ENCODE measurements at places on chromosomes 4 and X.

DNA sequence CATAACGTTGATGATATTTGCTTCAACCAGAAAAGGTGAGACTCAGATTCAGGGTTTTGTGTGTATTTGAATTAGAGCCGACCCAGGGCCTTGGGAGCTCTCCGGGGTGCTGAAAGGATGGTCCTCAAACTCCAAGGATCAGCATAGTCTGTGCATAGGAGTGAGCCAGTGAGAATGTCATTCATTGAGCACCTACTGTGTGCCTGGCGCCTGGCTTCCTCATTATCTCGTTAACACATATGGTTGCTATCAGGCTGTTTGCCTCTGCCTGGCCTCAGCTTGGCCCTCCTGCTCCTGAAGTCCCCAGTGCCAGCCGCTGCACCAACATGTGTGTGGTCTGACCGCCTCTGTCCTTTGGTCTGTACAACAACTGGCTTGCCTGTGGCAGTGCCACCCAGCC lies 25.1 kb upstream of the JAKMIP1 start:
- DNase-seq: no peak

DNA sequence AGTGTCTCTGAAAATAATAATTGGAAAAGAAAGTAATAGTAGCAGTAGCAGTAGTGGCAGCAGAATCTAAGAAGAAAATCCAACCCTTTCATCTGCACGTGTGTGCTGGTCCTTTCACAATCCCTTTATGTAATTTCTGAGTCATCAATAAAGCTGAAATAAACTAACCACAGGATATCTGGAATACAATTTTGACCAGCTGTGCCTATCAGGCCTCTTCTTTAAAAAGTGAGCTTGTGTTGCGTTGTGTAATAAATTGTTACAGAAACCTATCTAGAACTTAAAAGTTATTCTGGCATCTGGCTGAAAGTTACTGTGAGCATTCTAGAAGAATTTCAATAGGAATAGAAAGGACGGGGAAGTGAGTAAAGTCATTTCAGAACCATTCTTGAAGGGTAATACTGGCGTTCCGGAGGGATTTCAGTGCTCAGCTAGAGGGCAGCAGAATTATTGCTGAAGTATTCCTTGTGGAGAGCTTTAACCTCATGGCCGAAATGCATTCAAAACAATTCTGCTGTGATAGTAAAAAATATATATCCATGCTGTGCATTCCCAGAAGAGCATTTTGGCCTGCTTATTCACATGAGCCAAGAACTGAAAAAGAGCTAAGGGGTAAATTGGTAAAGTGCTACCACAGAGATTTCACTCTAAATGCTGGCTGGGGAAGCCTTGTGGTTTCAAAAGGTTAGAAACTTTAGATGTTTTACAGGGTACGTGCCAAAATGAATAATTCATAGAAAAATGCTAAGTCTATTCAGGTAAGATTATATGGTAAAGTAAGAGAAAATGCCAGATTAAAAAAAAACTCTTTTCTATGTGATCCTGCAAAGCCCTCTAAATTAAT lies 260.6 kb downstream of the NKX6-1 start:
- no peak for DNase-seq

GRCh38 chr4:39710098-39710896 lies 12.4 kb downstream of the UBE2K start:
- DNase-seq: no peak

DNA sequence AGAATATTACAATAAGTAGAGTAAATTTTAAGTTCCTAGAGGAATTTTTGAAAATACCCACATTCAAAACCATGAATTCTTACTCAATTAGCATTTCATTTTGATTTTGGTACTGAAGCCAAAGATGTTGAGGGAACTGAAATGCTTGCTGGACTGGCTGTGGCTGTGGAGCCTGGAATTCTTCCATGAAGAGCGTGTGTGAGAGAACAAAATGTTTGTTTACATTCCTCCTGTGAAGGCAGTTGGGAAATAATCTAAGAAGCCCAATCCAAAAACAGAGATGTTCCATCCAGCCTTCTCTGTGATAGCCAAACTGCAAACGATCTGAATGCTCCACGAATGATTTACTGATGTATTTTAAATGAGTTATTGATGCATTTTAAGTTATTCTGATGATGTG lies 3.8 kb upstream of the ADH1B start:
- no peak for DNase-seq

DNA sequence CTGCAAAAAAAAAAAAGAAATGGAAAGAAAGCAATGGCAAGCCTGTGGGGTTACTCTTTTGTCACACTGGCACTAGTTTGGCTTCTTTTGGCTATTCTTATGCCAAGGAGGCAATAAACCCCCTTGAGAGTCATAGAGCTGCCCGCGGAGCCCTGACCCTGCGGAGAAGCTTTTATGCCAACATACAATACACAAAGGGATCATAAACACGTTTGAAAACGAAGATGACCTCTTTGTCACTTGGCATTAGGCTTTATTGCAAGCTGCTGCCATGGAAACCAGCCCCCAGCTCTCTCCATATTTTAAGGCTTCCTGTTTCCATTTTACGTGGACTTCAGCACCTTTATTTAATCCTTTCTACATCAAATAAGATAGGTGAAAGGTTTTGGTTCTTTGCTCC lies 7.6 kb downstream of the NEUROG2 start:
- no peak for DNase-seq

DNA sequence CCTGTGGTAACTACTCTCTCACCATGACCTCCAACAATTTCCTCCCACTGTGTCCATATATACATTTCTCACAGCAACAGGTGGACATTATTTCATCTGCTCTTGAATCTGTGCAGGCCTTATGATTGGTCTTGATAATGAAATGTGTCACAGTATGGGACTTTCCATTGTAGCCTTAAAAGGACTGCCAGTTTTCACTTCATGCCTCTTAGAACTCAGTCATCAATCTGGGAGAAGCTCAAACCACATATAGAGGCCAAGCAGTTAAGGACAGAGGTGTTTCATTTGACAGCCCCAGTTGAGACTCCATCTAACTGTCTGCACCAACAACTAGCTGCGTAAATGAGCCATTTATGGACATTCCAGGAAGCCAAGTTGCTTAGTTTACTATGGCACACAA lies 1534.8 kb downstream of the ARAP2 start:
- DNase-seq: no peak

GRCh38 chr4:3461515-3462291 lies 1.4 kb upstream of the DOK7 start:
- no peak for DNase-seq

- no peak for DNase-seq
These were observed 9.1 kb upstream of the FGFR3 start for GRCh38 chr4:1783970-1784369.

GRCh38 chr4:121555315-121556107 lies 141.3 kb downstream of the ANXA5 start:
- DNase-seq: no peak

- DNase-seq: no peak
These were observed 18.5 kb downstream of the AMELX start for GRCh38 chrX:11311706-11312105.

- DNase-seq: no peak
These were observed 35.8 kb downstream of the ERVMER34-1 start for GRCh38 chr4:52715255-52715897.

- no peak for DNase-seq
These were observed 420 bp downstream of the CC2D2A start for GRCh38 chr4:15470128-15470475.

DNA sequence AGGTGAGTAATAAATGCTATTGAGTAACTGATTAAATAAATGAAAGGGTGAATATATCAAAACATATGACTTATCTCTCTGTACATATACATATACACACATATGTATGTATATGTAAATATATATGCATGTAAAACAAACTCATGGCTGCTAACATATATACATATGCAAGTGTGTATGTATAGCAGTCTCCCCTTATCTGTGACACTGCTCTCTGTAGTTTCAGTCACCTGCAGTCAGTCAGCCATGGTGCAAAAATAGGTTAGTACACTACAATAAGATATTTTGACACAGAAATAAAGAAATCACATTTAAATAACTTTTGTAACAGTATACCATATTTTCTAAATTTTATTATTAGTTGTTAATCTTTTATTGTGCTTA lies 467.4 kb downstream of the EPHA5 start:
- no peak for DNase-seq

DNA sequence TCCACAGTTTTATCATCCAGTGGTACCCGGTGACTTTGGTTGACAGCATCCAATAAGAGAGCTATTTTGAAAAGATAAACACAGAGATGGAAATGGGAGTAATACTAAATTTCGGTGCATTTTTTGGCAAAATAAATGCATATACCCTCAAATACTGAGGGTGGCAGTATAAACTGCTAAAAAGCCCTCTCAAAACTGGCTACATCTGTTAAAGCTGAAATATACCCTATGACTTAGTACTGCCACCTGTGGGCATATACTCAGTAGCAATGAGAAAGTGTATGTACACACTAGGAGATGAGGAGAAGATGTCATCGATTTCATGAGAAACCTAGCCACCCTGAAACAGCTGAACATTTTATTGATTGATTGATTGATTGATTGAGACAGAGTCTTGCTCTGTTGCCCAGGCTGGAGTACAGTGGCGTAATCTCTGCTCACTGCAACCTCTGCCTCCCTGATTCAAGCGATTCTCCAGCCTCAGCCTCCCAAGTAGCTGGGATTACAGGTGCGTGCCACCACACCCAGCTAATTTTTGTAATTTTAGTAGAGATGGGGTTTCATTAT lies 12.2 kb upstream of the TMEM128 start:
- DNase-seq: no peak

GRCh38 chr4:85474818-85475630 lies at the start of gene ARHGAP24:
ARHGAP24 (plus strand) TSS chr4:85475150.
- peak; percentile 33 for DNase-seq

DNA sequence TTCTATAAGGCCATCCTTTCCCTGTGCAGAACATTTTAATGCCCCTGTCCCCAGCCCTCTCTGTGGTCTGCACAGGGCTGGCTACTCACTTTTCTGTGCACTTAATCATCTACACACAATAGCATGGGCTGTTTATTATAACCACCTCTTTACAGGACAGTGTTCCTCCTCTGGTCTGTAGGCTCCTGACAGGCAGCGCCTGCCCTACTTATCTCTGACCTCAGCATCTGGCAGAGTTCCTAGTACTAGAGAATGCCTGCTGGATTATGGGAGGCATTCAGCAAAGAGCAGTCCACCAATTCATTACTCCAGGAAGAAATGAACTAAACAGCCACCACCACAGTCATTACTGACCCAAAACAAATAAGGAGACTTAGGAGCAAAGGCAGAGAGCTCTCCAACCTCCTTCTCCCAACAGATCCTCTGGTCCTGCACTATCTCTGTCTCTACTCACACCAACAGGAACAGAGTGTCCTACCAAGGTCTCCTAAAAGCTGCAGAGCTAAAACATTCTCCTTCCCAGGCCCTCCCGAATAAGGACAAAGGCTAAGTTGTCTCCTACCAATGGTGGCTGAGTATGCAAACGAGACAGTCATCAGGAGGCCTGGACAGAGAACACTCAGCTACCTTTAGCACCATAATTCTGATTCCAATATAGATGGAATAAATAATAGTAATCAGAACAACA lies 279.2 kb downstream of the QDPR start:
- no peak for DNase-seq

DNA sequence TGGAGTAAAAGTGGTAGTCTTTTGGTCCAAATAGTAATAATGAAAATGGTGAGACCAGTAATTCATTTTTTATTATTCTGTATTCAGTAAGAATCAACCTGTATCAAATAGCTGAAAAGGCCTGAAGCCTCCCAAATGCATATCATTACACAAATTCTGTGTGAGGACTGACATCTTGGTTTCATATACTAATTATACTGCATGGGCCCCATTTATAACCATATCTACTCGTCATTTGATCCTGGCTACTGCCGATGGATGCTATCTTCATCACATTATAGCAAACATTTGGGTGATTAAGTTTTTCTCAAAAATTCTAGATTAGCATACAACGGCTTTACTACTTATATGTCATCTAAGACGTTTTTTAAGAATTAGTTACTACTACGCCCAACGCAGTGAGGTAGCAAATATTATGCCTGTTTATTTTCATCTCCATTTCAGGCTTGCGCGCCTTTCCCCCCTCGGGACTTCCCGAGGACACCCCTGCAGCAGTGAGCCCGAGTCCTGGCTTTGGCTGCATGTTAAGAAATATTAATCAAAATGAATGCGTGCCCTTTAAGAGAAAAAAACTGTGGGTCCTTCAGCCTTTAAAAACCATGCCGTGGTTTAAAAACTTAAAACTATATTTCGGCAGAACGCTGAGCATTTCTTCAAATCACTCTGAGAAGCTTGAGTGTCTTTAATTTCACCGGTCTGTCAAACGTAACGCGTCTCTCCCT lies 814 bp upstream of the MMAA start:
- no peak for DNase-seq

DNA sequence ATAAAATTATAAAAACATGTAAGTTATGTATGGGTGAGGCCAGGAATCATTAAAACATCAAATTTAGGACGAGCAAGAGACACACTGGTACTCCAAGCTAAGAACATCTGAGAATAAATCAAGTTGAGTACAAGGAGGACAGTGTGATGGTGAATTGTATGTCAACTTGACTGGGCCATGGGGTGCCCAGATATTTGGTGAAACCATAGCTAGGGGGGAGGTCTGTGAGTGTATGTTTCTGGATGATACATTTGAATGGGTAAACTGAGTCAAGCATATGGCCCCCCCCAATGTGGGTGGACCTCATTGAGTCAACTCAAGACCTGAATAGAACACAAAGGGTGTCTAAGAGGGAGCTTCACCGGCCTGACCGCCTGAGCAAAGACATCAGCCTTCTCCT lies 115.3 kb upstream of the BCOR start:
- DNase-seq: no peak

GRCh38 chr4:114015444-114015899 lies 36.0 kb upstream of the ARSJ start:
- DNase-seq: no peak

GRCh38 chr4:145618932-145619638 lies at the start of gene MMAA:
MMAA (plus strand) TSS chr4:145619385; CDS start chr4:145639140, 19,755 bp downstream.
- DNase-seq: peak; percentile 77

DNA sequence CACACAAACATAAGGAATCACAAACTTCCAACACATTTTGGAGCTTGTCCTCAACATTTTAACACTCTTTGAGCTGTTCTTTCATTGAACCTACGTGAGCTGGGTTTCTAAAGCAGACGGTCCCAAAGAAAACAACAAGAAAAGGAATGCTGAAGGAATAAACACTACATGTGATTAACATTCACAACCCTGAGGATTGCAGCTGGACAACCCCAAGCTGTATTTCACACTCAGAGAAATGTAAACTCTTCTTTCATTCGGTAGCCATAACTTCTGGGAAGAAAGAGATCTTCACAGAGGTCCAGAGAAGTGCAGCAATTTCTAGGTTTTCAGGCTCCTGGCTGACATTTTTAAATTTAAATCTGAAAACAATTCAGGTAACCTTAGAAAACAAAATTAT lies 130.2 kb downstream of the CFAP299 start:
- no peak for DNase-seq

GRCh38 chr4:61590881-61591280 lies 390.8 kb downstream of the ADGRL3 start:
- no peak for DNase-seq

- no peak for DNase-seq
These were observed 857.5 kb upstream of the FTHL17 start for GRCh38 chrX:31929366-31929765.

Measured in esophagus squamous epithelium (tissue), 5 donors.